ENCODE measurements at places on chromosomes 1 and 21. TPM values are rescaled to one million over a fixed set of nuclear protein-coding genes. Genes with fewer than 3 reads are reported as not detected.

DNA sequence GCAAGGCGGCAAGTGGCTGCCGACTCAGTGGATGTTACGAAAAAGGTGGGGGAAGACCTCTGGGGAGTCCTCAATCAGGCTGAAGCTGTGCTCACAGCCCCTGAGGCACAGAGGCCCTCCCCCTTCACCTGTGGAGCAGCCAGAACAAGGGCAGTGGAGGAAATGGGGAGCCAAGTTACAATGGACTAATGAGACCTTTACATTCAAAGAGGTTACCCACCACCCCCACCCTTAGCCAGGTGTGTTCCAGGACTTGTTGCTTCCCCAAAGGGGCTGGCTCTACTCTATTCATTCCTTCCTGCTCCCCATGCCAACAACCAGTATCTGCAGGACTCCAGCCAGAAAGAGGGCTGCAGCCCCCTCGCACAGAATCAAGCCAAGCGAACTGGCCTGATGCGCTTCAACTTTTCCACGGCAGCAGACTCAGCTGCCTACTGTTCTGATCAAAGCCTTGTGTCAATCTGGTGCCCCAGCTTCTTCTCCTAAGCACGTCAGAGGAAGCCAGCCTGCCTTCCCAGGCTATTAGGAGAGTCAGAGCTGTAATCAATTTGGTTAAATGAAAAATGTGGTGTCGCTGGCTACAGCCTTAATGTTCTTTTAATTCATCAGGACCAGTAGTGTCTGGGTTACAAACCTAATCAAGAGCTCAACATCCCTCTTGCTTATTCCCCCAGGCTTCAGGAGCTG is 1.8 kb upstream of the SYT2 start:
- H3K36me3 ChIP-seq: no peaks in the 10 kb centered on the region
- H3K27me3 ChIP-seq: peaks cover 84% of the 10 kb centered on the region
- peaks cover 12% of the 10 kb centered on the region for H3K4me1 ChIP-seq
- no peak overlapping the region for H3K27ac ChIP-seq
- DNase-seq: no peak

DNA sequence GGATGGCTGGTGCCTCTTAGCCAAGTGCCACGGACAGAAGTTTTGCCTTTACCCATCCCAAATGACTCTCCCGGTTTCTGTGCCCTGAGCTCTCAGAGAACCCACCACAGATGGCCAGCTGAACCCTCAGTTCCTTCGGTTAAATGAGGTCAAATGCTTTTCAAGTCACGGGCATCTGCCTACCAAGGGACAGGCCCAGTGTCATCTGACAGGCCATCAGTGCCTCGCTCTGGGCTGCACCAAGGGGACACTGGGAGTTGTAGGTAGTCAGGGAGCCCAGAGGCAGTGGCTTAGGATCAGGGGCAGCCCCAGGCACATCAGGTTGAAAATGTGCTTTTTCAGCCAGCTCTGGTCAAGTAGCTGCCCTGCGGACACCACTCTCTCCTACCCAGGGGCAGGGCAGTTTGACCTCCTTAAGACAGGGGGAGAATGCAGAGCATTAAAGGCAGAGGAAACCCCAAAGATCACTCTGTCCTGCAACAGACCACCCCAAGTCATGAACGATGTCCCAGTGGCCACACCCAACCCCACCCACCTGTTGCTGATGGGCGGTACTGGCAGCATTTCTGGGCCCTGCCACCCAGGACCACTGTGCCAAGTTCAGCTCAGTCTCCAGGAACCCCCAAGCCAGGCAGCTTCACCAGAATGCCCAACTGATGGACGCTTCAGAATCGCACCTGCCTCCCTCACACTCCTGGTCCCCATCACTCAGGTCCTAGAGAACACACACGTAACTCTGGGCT is 60.7 kb downstream of the CASZ1 start:
- H3K27me3 ChIP-seq: no peaks in the 10 kb centered on the region
- H3K27ac ChIP-seq: no peak overlapping the region
- H3K4me3 ChIP-seq: no peak overlapping the region
- H3K36me3 ChIP-seq: no peaks in the 10 kb centered on the region
- DNase-seq: no peak
- peaks cover 18% of the 10 kb centered on the region for H3K4me1 ChIP-seq

Gene PRAMEF1
- not detected for total RNA-seq

- no peak overlapping the region for H3K27ac ChIP-seq
- peaks cover 63% of the 10 kb centered on the region for H3K27me3 ChIP-seq
- H3K36me3 ChIP-seq: no peaks in the 10 kb centered on the region
- peaks cover 10% of the 10 kb centered on the region for H3K4me1 ChIP-seq
Observed at GRCh38 chr1:165371588-165372225, 15.2 kb upstream of the LMX1A start.

Gene JAK1
- 201 TPM for total RNA-seq

DNA sequence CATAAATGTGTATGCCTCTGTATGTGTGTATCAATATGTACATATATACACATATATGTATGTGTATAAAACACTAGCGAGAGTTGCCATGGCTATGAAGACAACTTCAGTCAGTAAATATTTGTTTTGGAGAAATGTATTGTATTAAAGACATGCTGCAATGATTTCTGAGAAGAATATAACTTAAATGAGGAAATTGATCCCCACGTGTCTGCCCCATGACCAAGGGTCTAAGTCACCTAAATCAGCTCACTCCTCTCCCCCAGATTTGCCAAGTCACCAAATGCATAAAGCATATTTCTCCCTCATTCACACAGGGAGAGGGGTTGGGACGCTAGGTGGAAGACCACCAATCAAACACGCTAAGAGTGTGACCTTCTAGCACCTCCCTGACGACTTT is 58.3 kb upstream of the LYST start:
- DNase-seq: no peak
- H3K27ac ChIP-seq: no peak overlapping the region
- no peaks in the 10 kb centered on the region for H3K27me3 ChIP-seq
- no peaks in the 10 kb centered on the region for H3K36me3 ChIP-seq
- peaks cover 13% of the 10 kb centered on the region for H3K4me1 ChIP-seq
- no peak overlapping the region for H3K4me3 ChIP-seq

GRCh38 chr1:246875041-246876026 is 56.4 kb downstream of the AHCTF1 start:
- H3K27me3 ChIP-seq: no peaks in the 10 kb centered on the region
- H3K4me3 ChIP-seq: no peak overlapping the region

Gene OR2L8
- 1.7 TPM for total RNA-seq

Gene SPRR4
- total RNA-seq: not detected

DNA sequence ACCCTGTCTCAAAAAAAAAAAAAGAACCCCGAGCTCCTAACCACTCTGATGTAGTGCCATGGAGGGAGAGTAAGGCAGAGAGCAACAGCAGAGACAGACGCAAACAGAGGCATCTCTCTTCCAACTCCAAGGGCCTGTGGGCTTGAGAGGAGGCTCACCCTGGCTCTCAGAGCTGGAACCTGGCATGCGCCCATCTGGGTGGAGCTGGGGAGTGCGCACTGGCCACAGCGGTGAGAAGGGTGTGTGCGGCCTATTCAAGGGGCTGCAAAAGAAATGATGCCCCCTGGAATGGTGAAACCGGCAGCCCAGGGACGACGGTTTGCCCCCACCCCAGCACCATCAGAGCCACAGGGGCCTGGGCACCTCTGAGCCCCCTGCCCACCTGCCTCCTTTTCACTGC is 17.6 kb downstream of the COL8A2 start:
- no peak overlapping the region for H3K27ac ChIP-seq
- H3K4me3 ChIP-seq: no peak overlapping the region
- H3K4me1 ChIP-seq: no peaks in the 10 kb centered on the region

DNA sequence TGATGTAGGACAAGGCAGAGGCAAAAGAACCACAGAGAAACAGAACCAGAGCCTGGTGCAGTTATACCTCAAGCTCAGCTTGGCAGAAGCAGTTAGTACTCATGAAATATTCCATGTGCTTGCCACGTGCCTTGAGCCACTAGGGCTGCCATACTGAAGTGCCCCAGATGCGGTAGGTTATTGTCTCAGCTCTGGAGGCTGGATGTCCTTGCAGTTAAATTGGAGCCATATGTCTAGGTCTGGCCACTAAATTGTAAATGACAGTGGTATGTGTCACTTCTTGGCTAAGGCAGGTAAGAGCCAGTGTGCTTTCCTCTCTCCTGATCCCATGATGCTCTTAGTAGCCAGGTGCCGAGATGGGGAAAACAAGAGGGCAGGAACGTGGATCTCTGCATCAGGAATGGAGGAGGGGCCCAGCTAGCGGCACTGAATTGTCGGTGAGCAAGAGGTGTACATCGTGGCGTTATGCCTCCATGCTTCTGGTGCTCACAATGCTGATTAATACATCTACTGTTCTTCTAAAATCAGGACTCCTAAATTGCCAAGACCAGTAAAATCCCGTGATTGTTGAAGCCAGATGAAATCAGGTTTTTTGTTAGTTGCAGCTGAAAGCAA is 73.5 kb downstream of the PSMG1 start:
- no peak overlapping the region for H3K4me3 ChIP-seq
- H3K4me1 ChIP-seq: no peaks in the 10 kb centered on the region
- no peaks in the 10 kb centered on the region for H3K36me3 ChIP-seq
- no peak for DNase-seq

- no peaks in the 10 kb centered on the region for H3K4me1 ChIP-seq
- H3K27ac ChIP-seq: no peak overlapping the region
- H3K4me3 ChIP-seq: no peak overlapping the region
- no peaks in the 10 kb centered on the region for H3K27me3 ChIP-seq
- peaks cover 43% of the 10 kb centered on the region for H3K36me3 ChIP-seq
Observed at GRCh38 chr1:28602536-28603439, 10.7 kb downstream of the RAB42 start.

DNA sequence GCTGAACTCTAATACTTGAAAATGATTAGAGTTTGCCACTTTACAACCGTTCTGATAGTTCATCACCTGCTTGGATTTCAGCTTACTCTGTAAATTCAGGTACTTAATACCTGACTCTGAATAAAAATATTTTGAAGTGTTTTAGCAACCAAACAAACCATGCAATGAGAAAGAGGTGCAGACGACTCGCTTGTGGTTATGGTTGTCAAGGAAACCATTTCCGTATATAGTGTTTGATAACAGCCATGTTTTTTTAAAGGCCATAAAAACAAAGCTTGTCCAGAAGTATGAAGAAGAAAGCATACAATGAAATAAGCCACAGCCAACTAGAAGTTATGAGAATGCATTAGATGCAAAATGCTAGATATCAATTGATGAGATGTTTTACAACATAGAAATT is 167.2 kb upstream of the HMCN1 start:
- H3K4me1 ChIP-seq: peaks cover 45% of the 10 kb centered on the region
- H3K36me3 ChIP-seq: no peaks in the 10 kb centered on the region
- H3K27me3 ChIP-seq: no peaks in the 10 kb centered on the region
- no peak for DNase-seq

Data from spleen (tissue), 13 donors.